ENCODE measurements at places on chromosomes 13 and 19. TPM values are rescaled to one million over a fixed set of nuclear protein-coding genes. Genes with fewer than 3 reads are reported as not detected.

DNA sequence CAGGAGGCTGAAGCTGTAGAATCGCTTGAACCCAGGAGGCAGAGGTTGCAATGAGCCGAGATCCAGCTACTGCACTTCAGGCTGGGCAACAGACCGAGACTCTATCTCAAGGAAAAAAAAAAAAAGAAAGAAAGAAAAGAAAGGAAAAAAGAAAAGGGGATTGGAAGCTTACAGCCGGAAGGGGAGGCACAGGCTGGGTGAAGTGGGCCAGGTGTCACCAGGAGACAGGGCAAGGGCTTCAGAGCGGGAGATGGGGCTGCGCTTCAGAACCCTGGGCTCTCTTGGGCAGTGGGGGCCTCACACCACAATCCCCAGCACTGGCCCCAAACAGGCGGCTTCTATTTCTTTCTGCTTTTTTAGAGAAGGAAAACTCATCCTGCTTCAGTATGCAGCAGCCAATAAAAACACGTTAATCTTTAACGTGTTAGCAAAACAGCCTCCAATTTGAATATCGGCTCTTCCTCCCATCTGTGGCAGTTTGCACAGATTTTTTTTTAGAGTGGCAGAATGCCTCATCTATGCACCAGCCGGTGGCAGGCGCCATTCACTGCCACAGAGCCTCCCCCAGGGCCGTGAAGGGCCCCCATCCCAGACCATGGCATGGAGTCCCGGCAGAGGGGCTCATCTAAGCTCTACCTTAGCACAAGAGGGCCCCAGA, 46.6 kb upstream of the C19orf12 start:
- no peak for DNase-seq

- DNase-seq, result no peak
Observed at GRCh38 chr13:47420568-47420967, 523.7 kb upstream of the HTR2A start.

Gene ZFP82
- 23.0 TPM for total RNA-seq

- DNase-seq, result no peak
Observed at GRCh38 chr13:102401265-102401664, 583 bp downstream of the FGF14 start.

DNA sequence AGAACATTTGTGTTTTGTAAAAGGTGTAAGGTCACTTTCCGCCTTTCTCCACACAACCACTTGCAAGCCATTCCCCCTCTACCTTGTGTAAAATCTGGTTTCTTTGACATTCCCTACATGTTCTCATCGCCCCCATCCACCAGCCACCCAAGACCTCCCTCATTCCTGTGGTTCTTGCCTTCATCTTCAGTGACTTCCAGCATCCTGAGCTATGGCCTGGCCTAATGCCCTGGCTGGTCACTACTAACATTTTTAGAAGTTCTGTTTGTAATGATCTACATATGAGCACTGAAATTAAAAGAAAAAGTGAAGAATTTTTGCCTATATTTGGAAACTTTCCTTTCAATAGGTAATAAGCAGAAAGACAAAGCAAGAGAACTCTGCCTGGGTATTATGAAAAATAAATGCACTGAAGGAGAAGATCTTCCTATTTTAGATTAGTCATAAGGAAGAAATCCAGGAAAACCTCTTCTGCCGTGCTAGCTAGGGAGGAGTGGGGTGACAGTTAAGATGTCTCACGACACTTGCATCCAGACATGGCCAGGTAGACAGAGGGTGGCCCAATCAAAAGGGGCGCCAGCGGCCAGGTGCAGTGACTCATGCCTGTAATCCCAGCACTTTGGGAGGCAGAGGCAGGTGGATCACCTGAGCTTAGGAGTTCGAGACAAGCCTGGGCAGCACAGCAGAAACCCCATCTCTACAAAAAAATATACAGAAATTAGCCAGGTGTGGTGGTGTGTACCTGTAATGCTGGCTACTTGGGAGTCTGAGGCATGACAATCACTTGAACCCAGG, 28.1 kb upstream of the MPHOSPH8 start:
- no peak for DNase-seq

Gene ACTN4
- 54.6 TPM for total RNA-seq

GRCh38 chr13:39961036-39961435, 305.6 kb downstream of the COG6 start:
- DNase-seq, result no peak

DNA sequence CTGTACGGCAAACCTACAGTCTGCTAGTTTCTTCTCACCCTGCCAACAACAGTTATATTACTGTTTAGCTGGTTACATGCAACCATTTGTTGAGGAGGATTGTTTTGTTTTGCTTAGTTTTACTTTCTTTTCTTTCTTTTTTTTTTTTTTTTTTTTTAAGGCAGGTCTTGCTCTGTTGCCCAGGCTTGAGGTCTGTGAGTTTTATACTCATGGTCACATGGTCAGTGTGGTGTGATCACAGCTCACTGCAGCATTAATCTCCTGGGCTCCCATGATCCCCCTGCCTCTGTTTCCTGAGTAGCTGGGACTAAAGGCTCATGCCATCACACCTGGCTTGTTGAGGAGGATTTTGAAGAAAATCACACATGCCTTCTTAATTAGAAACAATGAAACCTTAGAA, 505.6 kb downstream of the GPC5 start:
- DNase-seq, result no peak

GRCh38 chr19:13353625-13354024, 152.7 kb downstream of the CACNA1A start:
- DNase-seq, result no peak

Gene CCDC194
- total RNA-seq, result 9.3 TPM

Gene IL11
- 0.40 TPM for total RNA-seq

DNA sequence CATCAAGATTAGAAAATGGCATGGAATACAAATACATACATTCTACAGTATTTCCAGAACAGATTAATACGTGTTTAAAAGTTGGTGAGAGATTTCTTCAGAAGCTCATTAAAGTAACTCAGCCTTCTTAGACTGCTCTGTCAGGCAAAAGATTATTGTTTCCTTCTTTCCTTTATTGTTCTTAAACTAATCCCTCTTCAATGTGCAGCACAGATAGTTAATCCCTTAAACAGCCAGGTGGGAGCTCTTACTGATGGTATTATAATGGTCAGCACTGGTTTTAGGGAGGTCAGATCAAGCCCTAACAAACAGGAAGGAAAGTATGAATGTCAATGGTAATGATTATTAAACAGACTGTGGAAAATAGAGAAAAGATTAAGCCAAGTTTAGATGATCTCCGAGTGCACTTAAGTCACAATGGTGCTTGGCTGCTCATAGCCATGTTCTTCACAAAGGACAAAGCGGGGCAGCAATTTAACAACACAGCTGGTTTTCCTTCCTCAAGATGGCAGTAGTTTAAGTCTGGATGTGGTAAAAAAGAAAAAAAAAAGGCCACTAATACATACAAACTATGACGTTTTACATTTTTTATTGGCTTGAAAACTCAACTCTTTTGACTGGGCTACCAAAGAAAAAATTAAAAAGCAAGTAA, 992.6 kb downstream of the PCDH9 start:
- no peak for DNase-seq

DNA sequence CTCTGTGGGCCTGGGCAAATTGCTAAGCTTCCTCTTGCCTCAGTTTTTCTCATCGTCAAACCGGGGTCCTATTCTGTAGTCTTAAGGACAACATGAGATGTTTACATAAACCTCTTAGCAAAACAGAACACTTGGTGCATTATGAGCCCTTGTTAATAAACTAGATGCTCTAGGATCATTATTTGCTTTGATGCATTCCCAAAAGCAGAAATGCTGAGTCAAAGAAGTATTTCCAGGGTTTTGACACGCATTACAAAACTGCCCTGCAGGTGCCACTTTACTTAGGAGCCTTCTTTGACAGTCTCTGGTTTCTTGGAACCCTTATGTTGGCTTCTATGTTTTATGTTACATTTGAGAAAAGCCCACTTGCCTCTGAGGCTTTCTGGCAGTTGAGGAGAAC, 12.1 kb downstream of the AKAP11 start:
- DNase-seq, result no peak

Gene PCDH17
- total RNA-seq, result not detected

Gene TNNT1
- total RNA-seq, result 39.0 TPM

Gene LHB
- not detected for total RNA-seq

Gene ZNF112
- total RNA-seq, result not detected

DNA sequence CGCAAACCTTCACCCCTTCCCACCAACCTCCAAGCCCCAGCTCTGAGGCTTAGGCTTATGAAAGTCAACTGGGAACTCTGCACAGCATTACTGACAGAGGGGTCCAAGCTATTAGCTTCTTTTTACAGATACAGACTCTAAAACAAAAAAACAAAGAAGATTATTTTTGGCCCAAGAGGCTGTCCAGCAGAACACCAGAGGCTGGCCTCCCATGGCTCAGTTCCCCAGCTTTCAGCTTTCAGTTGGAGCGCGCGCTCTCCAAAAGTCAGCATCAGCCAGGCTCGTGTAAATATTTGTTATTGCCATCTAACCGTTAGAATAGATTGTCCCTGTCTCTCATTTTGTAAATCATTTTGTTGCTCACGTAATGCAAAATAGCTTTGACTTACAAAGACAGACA, 58.4 kb downstream of the ZIC5 start:
- no peak for DNase-seq

GRCh38 chr19:15247107-15248014, 15.1 kb upstream of the EPHX3 start:
- no peak for DNase-seq

DNA sequence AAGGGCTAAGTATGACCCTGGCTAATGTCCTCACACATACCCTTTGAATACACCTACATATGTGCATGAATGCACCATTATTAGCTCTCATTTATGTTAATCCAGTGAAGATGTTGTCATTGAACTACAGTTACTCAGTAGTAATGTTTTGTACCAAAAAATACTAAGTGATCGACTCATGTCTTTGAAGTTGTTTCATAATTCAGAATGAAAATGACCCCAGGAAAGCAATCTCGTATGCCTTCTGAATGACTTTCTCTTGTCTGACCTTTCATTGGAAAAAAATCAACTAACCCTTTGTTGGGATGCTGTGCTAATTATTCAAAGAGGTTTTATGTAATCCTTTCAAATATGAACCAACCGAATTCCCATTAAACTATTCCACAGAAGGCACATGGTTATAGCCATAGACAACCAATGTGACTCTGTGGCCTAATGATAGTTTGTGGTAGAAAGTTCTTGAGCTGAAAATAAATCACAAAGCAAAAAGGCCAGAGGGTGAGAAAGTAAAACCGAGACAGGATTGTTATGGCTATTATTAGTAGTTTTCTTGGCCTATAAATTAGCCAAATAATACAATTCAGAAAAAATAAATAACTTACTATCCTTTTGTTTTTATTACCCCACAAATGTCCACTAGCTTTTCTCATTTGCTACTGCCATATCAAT, 86.8 kb upstream of the STARD13 start:
- no peak for DNase-seq

Gene ZNF568
- total RNA-seq, result 2.1 TPM

DNA sequence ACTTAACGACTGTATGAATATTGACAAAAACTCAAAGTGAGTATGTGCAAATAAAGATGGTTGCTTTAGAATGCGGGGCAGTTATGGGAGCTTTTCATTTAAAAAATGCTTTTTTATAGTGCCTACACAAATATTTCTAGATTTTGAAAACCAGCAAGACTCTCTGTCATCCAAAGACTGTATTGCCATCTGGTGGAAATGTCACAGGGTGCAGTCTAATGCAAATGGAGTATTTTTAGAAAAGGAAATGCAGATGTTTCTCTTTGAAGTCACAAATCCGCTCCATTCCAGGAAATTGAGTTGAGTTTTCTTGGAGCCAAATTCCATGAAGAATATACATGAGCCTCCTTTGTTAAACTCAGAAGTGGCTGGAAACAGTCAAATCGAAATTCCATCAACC, 2.3 kb upstream of the C1QTNF9B start:
- DNase-seq, result peak; percentile 72

- DNase-seq, result no peak
Observed at GRCh38 chr13:37385248-37385647, 213.3 kb downstream of the POSTN start.

- no peak for DNase-seq
Observed at GRCh38 chr13:50713523-50714248, 129.8 kb downstream of the DLEU7 start.

DNA sequence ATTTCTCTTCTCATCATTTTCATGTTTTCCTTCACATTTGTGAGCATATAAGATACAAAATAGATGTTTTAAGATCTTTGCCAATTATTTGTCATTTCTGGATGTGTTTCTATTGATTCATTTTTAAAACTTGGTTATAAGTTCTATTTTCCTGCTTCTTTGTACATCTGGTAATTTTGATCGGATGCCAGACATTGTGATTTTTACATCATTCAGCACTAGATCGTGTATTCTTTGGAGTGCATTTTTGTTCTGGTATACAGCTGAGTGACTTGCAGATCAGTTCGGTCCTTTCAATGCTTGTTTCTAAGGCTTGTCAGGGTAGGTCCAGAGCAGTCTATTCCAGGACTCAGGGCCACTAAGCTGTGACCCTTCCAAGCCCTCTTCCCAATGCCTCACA, 198.2 kb downstream of the KLF12 start:
- no peak for DNase-seq

Gene ZNF730
- total RNA-seq, result 5.8 TPM

- no peak for DNase-seq
Observed at GRCh38 chr13:59487883-59488282, 675.8 kb downstream of the DIAPH3 start.

GRCh38 chr19:15444505-15445226, 5.1 kb downstream of the WIZ start:
- no peak for DNase-seq

Gene DNAJB1
- total RNA-seq, result 49.0 TPM
